NCI-H1417 treated with DMSO at 0.1 percent for 48 hours (cell line): ENCODE measurements at places on chromosomes 1 and 21.

- no peak for DNase-seq
These were observed 60.5 kb upstream of the FOXD3 start for GRCh38 chr1:63261736-63262458.

GRCh38 chr1:183783342-183783741 lies 21.6 kb upstream of the RGL1 start:
- DNase-seq: no peak

DNA sequence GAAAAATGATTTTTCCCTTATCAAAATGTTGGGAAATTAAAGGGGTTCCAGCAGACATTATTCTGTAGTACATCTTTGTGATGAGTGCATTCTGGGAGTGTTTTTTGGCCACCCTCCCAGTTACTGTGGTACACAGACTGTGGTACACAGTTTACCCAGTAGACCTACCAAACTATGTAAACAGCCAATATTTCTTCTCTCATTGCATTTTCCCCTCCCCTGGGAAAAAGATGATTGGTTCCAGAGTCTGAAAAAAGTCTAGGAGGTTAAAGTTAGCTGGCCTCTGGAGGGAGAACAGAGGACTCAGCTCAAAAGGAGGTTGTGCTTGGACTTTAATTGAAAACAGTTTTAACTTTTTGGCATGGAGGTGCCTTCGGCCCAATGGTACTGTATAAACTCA lies 42.5 kb downstream of the PGM1 start:
- no peak for DNase-seq

DNA sequence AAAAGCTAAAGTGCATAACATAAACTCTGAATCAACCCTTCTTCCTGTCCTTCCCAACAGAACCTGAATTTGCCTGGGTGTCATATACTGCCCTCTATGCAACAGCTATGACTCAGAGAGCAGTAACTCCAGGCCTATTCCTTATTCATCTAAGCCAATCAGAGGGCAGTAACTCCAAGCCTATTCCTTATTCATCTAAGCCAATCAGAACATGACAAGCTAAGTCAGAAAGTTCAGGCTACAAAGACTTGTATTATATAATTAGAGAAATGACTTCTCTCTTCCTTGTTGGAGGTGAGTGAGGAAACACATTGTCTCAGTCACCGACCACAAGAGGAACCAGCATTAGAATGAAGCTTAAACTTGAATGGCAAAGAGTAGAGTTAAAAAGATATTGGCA lies 26.2 kb upstream of the TADA1 start:
- DNase-seq: no peak

- no peak for DNase-seq
These were observed 65.4 kb upstream of the PTGS2 start for GRCh38 chr1:186745531-186746146.

GRCh38 chr1:96183928-96184327 lies 537.7 kb upstream of the PTBP2 start:
- no peak for DNase-seq

DNA sequence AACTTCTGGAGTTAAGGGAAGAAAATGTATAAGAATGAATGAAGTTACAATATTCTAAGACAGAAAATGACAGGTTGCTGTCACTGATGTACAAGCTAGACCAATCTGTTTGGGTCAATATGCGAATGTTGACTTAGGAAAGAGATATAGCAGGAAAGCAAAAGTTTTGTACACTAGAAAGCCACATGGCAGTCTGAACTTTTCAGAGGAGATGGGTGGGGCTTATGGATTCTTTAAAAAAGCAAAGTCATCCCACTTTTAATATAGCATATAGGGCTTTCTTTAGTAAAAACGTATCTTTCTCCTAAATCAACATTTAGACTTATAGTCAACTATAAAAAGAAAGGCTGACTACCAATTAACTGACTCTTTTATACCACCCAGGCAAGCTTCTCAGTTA lies 381.2 kb downstream of the PTPRC start:
- no peak for DNase-seq

DNA sequence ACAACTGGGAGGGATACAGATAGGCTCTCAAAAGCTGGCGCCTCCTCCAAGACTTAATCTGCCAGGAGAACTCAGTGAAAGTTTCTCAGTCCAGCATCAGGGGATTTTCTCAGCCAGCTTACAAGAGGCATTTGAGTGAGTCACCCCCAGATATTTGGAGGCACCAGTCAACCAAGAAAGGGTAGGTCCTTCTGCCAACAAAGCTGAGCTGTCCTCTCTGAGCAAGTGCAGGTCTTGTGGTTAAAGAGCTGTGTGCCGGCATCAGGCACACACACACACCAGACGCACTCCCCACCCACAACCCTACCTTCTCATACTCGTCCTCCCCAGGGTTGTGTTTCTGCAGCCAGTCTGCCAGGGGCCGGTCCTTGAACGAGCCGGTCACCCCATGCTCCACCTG lies 27.0 kb upstream of the PPP1R15B start:
- no peak for DNase-seq

GRCh38 chr1:145729196-145729595 lies 9.9 kb downstream of the CD160 start:
- no peak for DNase-seq

- no peak for DNase-seq
These were observed 63.5 kb upstream of the KIAA1614 start for GRCh38 chr1:180849031-180849775.

DNA sequence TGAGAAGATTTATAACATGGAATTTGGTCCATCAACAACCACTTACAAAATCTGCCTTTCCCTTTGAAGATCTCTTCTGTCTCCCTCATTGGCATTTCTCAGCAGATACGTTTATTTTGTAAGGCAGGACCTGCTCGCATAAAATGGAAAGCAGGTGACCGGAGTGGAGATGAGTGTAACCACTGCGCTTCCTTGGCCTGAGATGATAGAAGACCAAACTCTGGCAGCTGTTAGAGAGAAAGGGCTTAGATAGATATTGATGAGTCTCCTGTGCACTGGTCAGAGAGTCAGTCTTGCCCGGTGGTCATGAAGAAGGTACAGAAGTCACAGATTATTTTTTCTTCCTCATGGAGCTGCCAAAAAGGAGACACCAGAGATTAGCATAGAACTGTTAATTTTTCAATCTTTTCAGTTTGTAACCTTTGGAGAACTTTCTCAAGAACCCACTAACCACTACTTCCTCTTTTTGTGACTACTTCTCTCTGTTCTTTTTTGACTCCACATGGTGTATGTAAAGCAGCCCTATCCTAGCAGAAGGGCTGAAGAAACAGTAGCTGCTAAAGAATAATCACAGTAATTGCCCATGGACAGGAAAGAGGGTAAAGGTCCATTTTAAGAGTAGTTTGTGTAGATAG lies 47.6 kb downstream of the FCRL3 start:
- DNase-seq: no peak

- DNase-seq: no peak
These were observed 28.0 kb upstream of the GLIS1 start for GRCh38 chr1:53766831-53767405.

GRCh38 chr1:90919190-90919719 lies 102.6 kb downstream of the ZNF644 start:
- no peak for DNase-seq

- DNase-seq: no peak
These were observed 30.8 kb upstream of the UHMK1 start for GRCh38 chr1:162466797-162467196.

DNA sequence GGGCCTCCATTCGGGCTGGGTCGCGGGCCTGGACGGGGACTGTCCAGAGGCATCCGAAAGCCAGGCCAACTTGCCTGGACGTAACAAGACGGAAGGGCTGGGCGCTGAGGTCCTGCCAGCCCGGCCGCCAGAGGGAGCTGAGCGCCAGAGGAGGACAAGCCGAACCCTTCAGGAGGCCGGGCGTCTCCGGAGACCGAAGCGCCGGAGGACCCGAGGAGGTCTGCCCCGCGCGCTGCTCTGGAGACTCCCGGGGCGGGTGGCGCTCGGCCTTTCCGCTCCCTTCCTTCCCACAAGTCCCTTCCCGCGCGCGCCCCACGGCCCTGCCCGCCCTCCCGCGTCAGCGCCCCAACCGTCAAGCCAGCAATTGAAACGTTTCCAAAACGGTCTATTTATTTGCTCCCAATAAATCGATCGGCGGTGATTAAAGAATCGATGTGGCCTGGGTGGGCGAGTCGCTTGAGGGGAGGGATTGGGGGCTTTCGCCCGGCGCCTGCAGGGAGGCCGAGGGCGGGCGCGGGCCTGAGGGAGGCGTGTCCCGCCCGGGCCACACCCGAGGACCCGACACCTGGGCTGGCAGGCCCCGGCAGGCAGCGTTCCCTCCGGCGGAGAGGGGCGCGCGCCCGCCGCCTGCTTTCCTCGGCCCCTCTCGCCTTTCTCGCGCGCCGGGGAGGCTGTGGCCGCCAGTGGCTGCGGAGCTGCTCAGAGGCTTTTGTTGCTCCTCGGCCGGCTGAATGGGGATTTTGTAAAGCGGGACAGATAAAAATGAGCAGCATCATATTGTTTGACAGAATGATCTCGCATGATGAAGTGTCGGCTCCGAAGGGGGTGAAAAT lies 5.2 kb upstream of the FOXD3 start:
- no peak for DNase-seq

DNA sequence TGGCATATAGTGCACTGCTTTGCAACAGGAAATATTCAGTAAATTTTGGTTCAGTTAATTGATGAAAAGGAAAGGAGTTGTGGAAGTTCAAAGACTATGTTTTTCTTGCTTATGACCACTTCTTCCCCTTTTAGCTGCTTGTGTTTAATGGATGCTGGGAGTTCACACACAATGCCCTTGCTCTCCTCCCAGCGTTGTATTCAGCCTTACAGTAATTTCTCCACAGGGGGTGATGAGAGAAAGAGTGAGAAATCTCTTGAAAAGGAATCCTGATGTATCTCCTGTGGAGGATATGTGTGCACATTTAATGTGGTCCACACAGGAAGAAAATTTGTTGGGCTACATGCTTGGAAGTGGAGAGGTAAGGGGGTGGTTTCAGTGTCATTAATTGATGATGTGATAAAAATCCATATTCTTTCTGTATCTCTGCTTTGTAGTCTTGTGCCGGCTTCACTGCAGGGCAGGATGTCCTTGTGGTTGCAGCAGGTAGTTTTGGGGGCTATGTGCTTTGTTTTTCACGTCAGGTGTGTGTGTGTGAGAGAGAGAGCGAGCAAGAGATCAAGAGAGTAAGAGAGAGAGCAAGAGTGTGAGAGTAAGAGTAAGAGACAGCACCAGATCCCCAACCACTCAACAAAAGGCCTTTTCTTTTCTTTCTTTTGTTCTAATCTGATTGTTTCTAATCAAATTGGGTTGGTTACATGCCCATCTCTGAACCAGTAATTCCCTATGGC lies 204.4 kb downstream of the RWDD3 start:
- no peak for DNase-seq

DNA sequence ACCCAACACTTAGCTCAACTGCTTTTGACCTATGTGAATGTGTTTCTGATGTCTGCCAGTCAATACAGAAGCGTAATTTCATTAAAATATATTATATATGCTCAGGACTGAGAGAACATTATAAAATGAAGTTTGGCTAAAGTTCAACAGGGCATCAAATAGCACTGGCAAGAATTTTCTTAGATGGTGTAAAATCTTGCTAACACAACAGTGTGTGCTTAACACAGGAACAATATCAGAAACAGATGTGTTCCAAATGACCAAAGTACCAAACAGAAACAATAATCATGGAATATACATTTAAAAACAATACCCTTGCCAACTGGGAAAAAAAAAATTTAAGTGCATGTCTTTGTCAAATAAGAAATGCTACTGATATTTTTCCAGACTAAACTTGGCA lies 10.4 kb upstream of the LHX8 start:
- DNase-seq: no peak

GRCh38 chr1:230744382-230744781 lies 2.8 kb upstream of the CAPN9 start:
- no peak for DNase-seq

DNA sequence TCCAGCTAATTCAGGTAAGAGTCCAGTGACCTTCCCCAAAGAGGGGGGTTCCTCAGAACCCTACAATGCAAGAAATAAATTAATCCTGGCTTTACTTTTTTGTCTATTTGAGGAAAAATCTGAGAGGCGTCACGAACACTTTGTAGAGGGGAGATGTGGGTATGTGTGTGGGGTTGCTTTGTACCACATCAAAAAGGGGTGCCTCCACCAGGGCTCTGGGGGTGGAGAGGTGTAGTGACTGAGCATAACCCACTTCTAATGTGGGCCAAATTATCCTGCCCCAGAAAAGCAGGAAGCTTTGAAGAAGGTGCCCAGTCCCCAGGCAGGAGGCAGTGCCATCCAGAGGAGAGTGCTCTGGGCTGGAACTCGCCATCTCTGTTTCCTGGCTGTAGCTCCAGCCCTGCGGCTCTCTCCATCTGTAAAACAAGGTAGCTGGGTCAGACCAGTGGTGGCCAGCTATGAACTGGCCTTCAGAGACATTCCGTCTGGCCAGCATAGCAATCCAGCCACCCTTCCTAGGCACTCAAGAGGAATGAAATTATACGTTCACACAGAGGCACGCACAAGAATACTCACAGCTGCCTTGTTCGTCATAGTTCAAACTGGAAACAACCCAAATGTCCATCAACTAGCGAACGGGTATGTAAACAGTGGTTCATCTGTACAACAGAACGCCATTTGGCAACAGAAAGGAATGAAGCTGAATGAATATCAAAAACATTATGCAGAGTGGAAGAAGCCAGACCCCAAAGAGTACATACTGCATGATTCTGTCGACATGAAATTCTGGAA lies 45.4 kb upstream of the TNFRSF1B start:
- DNase-seq: no peak

DNA sequence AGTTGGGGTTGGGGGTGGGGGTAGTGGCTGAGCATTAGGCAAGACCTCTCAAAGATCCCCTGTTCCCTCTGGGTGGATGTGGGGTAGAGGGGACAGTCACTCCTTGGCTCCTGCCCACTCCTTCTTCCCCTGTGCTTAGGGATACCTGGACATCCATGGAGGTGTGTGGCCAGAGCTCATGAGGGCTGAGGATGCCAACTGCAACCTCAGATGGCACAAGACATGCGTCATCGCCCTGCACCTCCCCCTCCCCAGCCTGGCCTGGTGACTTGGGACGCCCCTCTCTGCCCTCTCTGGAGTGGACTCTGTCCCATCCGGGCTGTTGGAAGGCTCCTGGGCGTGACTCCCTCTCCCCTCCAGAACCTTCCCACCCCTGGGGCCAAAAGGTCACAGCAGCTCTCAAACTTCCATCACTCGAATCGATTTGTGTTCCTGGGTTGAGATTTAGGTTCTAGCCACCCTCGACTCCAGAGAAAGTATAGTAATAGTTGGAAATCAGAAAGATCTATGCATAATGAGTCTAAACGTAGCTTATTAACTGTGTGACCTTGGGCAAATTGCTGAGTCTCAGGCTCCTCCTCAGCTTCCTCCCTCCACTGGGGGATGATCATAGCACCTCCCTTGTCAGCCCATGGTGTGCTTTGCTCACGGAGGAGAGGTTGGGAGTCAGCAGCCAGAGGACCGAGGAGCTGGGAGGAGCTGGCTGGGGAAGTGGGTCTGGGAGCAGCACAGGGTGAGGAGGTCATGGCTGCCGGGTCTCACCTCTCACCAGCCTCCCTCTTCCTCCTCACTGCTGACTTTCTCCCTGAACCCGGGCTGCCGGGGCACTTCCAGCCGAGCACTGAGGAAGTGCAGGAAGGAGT lies 2.2 kb upstream of the PTPN7 start:
- no peak for DNase-seq

- peak; percentile 32 for DNase-seq
These were observed 1262.8 kb upstream of the PRMT6 start for GRCh38 chr1:105793536-105794146.

- DNase-seq: no peak
These were observed 47.1 kb downstream of the UMODL1 start for GRCh38 chr21:42117967-42118780.
